ENCODE measurements at places on chromosomes 13 and 19. TPM values are rescaled to one million over a fixed set of nuclear protein-coding genes. Genes with fewer than 3 reads are reported as not detected.

- no peak for DNase-seq
These were observed 7.4 kb downstream of the BRD4 start for GRCh38 chr19:15324791-15325519.

- no peak for DNase-seq
These were observed 27.7 kb upstream of the POU4F1 start for GRCh38 chr13:78631077-78631476.

DNA sequence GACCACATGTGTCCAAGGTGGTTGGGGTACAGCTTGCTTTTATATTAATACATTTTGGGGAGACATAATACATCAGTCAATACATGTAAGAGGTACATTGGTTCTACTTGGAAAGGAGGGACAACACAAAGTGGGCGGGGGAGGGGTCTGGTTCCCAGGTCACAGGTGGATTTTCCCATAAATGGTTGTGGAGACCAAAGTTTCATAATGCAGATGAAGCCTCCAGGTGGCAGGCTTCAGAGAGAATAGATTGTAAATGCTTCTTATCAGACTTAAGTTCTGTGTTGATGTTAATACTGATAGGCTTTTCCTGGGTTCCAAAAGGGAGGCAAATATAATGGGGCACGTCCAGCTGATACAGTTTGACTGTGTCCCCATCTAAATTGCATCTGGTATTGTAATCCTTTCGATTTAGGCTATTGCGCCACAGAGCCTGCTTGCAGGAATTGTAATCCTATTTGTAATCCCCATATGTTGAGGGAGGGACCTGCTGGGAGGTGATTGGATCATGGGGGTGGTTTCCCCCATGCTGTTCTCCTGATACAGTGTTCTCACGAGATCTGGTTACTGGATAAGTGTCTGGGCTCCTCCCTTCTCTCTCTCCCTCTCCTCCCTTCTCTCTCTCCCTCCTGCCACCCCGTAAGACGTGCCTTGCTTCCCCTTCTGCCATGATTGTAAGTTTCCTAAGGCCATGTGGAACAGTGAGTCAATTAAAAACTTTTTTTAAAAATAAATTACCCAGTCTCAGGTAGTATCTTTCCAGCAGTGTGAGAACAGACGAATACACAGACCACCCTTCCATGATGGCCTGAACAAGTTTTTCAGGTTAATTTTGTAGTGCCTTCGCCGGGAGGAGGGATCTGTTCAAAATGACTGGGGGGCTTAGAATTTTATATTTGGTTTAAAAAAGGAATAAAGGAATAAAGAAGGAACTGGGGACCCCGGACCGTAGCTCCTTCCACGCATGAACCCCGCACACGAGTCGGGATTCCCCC is 44.9 kb downstream of the ZNF823 start:
- DNase-seq, result no peak

DNA sequence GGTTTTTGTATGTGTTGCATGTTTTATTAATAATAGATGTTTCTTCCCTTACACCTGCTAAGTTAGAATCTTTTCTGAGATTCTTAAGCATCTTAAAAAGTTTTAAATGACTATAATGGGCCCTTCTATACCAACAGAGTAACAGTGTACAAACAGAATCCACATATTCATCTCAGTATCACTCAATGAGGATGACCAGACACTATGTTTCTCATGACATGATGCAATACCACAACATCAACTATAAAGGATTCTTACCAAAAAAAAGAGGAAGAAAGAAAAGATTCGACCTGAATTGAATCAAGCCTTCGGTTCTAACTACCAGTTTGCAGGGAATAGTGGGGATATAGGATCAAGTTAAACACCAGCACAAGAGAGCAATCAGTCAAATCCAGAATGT is 56.5 kb downstream of the INTS6 start:
- no peak for DNase-seq

DNA sequence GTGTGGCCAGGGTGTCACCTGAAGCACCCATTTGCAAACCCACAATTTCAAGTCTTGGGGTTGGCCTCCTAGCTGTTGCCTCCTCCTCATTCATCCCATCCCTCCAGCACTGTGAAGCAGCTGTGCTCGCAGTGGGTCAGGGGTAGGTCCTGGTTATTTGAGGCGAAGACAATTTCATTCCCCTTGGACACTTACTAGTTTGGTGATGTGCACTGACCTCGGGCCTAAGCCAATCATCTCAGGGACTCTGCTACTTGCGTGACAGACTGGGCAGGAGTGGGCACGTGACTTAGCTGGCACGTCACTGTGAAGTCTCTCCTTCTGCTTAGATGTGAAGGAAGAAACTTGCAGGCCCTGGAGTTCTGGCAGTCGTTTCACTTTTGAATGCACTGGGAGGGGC is 3.5 kb upstream of the ATP11A start:
- no peak for DNase-seq

DNA sequence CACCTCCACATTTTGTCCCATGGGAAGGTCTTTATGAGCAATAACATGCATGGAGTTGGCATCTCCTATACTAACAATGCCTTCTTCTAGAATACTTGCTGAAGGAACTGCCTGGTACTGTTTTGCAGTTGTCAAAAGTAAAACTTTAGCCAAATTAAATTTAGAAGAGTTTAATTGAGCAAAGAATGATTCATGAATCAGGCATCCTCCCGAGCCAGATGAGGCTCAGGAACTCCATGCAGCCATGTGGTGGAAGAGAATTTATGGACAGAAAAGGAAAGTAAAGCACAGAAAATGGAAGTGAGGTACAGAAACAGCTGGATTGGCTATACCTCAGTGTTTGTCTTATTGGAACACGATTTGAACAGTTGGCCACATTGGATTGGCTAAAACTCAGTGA is 1081.9 kb downstream of the SLITRK1 start:
- DNase-seq, result no peak

DNA sequence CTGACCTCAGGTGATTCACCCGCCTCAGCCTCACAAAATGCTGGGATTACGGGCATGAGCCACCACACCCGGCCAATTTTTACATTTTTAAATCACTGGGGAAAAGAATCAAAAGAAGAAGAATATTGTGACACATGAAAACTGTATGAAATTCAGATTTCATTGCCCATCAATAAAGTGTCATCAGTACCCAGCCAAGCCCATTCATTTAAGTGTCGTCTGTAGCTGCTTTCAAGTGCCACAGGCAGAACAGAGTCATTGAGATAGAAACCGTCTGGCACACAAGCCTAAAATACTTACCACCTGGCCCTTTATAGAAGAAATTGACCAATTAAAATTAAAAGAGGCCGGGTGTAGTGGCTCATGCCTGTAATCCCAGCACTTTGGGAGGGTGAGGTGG is 15.3 kb downstream of the COLGALT1 start:
- no peak for DNase-seq

- peak; percentile 23 for DNase-seq
These were observed 15.4 kb upstream of the MATK start for GRCh38 chr19:3801412-3802096.

- no peak for DNase-seq
These were observed 259.5 kb upstream of the IRS2 start for GRCh38 chr13:110045919-110046318.

GRCh38 chr19:4592445-4592844 is 33.0 kb upstream of the SEMA6B start:
- DNase-seq, result no peak

DNA sequence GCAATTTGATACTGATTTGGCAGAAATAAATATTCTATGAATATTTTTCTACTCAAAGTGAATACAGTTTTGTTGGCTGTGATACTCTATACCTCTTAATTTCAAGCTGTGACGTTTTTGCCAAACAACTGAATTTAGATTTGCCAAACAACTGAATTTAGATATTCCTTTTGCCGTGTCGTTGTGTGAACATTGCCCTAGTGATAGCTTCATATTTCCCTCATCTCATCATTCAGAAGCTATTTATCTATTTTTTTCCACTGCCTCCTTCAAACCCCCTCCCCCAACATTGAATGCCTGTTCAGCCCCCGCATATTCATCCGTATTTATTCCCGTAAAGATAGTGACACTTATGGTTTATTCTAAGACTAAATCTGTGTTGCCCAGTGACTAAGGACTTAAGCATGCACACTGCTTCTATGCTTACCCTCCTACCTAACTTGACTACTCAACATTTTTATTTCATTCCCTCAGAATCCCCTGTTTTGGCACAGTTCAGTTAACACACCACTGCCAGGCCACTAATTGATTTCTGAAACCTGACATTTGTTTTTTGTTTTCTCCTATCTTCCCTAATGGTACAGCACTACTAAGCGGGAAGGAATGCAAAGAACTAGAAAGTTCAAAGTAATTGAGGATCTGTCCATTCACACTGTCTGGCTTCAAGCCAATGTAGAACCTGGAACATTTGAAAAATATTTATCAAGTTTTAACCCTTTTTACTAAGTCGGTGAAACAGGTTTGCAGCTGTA is 2.8 kb upstream of the KLF5 start:
- no peak for DNase-seq

DNA sequence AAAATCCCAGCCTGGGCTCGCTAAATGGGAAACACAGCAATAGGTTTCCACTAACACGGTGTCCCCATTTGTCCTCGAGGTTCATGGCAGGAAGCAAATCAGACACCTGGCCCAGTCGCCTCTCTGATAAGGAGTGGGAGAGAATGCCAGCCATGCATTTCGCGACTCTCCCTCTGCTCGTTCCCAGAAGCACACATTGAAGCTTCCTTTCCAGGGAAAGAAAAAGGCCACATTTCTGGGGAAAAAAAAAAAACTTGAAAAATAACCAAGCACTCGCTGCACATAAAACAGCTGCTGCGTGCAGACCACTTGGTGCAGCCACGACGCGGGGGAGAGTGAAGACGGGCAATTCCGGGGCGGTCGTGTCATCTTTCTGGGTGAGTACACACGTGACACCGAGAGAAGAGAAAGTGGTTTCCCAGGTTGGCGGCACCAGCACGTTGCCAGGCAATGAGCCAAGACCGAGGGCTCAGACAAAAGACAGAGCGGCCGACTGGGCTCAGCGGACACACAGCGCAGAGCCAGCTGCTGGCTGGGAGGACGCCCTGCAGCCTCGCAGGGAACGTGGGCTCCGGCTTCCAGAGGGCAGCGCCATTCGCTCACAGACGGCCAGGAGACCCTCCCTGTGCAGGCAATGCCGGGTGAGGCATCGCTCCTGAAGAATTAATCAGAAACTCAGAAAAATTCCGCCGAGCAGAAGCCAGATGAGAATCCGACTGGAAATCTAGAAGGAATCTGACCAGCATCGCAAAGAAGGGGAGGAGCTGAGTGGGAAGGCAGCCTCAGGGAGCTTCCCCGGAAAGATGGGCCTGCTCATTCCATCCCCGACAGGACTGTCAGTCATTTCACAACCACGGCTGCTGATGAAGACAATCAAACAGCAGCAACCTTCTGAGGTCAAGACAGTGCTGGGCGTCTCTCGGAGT is 83.2 kb upstream of the IRS2 start:
- peak; percentile 85 for DNase-seq

GRCh38 chr19:23101241-23101640 is 15.6 kb upstream of the ZNF730 start:
- DNase-seq, result no peak

GRCh38 chr13:82963226-82964099 is 918.8 kb downstream of the SLITRK1 start:
- DNase-seq, result no peak

DNA sequence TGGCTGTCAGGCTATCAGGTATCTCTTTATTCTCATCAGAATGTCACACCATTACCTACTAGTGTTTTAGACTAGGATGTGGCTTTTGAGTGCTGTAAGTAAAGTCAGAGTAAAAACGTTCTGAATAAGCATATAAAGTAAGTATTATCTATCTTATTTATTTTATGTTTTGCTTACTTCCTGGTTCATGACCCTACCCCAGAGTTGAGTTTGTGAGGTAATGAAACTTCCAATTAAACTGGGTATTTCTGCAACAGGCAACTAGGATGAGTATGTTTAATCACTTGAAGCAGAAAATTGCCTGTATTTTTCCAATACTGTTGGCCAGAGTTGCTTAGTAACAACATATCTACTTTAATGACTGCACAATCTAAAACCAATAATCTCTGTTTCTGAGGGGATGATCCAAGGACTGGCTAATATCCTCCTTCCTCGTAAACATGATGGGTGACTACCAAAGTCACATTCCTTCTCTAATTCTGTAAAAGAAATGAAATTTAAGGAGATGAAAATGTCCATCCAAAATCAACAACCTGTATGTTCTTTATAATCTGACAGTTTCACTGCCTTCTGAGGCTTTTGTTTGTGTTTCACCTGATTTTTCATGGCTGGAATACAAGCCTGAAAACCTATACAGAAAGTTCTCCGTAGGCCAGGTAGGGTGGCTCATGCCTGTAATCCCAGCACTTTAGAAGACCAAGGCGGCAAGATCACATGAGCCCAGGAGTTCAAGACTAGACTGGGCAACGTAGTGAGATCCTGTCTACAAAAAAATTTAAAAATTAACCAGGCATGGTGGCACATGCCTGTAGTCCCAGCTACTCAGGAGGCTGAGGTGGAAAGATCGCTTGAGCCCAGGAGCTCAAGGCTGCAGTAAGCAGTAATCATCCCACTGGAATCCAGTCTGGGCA is 83.1 kb downstream of the ABCC4 start:
- no peak for DNase-seq

GRCh38 chr13:48485432-48485831 is 47.4 kb downstream of the RCBTB2 start:
- no peak for DNase-seq

GRCh38 chr19:34787059-34787824 is 14.2 kb upstream of the ZNF599 start:
- DNase-seq, result no peak

DNA sequence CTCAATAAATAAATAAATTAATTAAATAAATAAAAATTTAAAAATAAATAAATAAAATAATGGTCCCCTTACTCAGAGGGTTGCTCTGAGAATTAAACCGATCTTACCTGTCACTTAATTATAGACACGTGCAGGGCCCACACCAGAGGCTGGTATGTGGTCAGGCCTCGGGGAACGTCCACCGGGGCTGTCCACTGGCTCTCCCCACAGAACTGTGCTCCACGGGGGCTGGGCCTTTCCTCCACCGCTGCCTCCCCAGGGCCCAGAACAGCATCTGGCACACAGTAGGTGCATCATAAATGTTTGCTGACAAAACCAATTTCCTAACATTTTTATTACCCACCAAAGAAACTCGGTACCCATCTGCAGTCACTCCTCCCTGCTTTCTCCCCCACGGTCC is 69.2 kb downstream of the CEBPG start:
- DNase-seq, result no peak

The CEACAM20 gene
- total RNA-seq, result not detected

The ZNF682 gene
- total RNA-seq, result 7.0 TPM

The CLC gene
- not detected for total RNA-seq

The SULT2B1 gene
- total RNA-seq, result 0.43 TPM

The TUBA3C gene
- 0.16 TPM for total RNA-seq

The ACTL9 gene
- total RNA-seq, result not detected

Measured in Right ventricle myocardium inferior (tissue), 1 donor.